T-helper 17 cell (primary cell): ENCODE measurements at places on chromosomes 4 and X. TPM values are rescaled to one million over a fixed set of nuclear protein-coding genes. Genes with fewer than 3 reads are reported as not detected.

DNA sequence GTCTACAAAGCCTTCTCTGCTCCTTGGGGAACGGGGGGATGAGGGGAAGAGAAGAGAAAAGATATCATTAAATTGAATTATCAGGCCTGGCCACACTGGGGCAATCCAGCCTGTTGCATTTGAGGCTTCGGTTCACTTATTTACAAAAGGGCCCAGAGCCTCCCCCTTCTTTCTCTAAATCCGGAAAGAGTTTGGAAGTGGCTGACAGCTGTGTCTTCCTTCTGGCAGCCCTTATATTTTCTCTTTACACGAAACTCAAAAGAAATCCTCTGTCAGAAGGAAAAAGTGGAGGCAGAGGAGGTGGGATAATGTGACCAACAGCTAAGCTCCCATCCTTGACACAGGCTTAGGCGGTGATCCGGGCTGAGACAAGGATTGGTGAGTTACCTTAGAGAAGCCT lies 158.3 kb upstream of the TAPT1 start:
- no peak for DNase-seq

DNA sequence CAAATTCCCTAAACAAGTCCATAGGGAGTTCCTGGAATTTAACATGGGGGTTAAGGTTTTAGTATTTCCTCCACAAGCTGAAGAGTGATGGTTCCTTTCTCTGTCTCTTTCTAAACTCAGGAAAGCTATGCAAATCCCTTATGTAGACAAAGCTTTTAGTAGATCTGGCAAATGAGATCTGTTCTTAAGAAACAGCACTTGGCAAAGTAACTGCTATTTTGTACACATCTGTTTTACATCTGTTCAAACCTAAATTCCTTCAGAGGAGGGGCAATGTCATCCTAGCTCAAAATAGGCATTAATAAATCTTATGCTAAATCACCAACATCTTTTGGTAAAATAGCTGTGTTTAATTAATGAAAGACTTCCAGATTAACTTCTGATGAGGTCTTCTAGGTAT lies 137.8 kb upstream of the TBC1D9 start:
- DNase-seq, result no peak

SCOC gene
- total RNA-seq, result 9.7 TPM

GRCh38 chr4:87734084-87734483 lies 65.3 kb upstream of the IBSP start:
- DNase-seq, result no peak

GRCh38 chr4:4502694-4503311 lies 39.0 kb downstream of the STX18 start:
- DNase-seq, result no peak

GRCh38 chr4:145720656-145721055 lies 40.7 kb downstream of the C4orf51 start:
- DNase-seq, result no peak

DNA sequence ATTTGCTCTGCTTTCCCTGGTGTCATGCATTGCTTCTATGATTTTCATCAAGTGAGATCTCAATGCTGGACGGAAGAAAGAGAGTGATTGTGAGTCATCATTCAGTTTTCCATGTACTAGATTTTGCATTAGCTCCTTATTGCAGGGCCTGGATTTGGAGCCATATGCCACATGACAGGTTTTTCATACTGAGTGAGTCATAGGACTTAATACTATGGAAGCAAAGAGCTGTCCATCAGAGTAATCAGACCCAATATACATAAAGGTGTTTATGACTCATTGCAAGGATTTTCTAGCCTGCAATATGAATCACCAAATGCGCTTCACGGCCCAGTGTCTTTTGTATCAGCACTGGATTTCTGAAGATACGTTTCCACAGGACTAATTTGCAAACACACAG lies 11.2 kb upstream of the TFDP3 start:
- DNase-seq, result no peak

GRCh38 chr4:7418131-7418943 lies 16.4 kb downstream of the PSAPL1 start:
- no peak for DNase-seq

GRCh38 chr4:45063696-45064095 lies 337.3 kb upstream of the GNPDA2 start:
- no peak for DNase-seq

MED28 gene
- total RNA-seq, result 55.5 TPM

DNA sequence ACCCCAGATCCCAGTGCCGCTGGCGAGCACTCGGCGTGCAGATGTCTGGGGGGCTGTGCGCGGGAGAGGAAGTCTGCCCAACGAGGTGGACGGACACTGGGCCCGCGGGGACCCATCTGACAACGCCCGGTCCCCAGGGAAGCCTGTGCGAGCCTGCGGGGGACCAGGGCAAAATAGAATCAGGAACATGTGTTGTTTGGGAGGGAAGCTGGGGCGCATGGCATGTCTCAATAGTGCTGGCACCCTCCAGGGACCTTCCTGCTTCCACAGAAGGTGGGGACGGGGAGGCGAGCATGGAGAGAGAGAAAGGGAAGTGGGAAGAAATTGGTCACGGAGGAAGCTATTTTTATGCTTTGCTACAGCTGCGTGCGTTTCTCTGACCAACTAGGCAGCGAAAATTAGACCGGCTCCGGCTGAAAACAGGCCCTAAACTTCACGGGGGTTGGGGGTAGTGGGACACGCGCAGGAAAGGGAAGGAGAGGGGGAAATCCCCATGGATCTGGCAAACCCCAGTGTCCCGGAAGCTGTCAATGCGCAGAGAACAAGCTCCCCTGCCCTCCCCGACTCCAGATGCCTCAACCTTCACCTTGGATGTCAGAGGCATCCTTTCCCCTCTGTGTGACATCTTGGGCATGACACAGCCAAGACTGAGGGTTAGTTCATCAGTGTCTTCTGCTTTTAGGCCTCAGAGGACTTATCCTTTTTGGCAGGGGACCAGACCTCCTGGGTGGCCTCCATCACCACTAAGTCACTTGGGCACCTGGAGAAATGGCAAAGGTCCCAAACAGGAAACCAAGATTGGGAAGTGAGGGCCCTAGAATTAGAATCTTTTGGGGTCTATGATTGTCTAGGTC lies 169.8 kb upstream of the BCOR start:
- no peak for DNase-seq

PAGE1 gene
- not detected for total RNA-seq

DNA sequence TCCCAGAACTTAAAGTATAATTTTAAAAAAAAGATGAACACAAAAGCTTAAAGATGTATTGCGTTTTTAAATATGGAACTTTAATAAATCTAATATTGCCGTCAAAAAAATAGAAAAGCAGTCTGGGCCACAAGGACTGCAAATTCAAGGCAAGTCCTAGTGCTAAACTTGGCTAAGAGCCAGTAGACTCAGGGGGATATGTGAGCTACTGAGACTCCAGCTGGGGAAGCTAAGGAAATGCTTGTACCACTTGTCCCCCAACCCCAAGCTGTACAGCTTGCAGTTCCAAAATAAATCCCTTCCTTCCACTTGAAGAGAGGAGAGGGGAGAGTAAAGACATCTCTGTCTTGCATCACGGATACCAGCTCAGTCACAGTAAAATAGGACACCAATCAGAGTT lies 290.8 kb upstream of the FGF13 start:
- DNase-seq, result no peak

GRCh38 chrX:152170621-152171020 lies 32.2 kb upstream of the MAGEA10 start:
- no peak for DNase-seq

GRCh38 chr4:53647547-53647946 lies 56.3 kb upstream of the LNX1 start:
- no peak for DNase-seq

OPRPN gene
- total RNA-seq, result not detected

DNA sequence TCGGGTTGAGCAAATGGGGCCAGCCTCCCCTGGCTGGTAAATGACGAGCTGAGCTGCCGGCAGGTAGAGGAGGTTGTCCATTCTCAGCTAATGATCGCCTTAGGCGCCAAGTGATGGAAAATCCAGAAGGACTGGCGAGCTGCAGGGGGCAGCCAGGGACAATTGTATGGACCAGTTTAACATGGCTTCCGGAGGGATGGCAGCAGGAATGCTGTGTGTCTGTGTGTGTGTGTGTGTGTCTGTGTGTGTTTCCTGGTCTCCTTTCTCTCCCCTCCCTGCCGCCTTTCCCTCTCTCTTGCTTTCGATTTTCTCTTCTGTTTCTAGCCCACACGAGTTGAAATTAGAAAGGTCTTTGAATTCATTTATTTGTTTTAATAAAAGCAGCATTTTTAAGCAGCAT lies 45.2 kb upstream of the BCOR start:
- no peak for DNase-seq

CXCL5 gene
- 18.5 TPM for total RNA-seq

DNA sequence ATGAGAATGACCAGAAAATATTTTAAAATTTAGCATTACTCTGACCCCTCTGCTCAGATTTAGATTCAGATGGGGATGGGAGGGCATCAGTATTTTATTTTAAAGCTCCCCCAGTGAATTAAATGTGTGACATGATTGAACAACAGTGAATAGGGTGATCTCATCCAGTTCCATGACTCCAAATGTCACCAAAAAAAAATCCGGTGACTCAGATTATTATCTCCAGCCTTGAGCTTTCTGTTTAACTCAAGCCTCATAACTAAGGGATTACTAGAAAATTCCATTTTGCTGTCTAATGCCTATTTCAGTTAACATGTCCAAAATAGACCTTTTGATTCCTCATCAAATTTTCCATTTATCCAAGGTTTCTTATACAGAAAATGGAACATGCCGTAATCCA lies 121.8 kb upstream of the TMEM47 start:
- no peak for DNase-seq

GRCh38 chr4:23413631-23414030 lies 476.2 kb downstream of the PPARGC1A start:
- DNase-seq, result no peak

- DNase-seq, result no peak
Measured at GRCh38 chr4:153207567-153207966, 3.3 kb downstream of the TRIM2 start.

DNA sequence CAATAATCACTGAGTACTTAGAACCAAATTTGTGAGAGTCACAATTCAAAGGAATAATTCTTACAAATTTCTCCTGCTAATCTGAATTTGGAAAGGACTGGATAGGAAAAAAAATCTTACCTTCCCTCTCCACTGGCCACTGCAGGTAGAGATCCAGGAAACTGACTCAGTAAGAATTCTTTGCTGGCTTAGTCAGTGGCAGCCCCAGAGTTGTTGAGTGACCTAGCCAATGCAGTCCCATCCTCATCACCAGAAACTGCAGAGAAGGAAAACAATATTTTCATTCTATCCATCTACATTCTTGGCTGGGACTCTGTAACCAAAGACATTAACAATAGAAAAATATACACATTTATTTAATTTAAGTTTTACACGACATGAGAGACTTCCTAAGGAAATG lies 572.0 kb downstream of the ADGRL3 start:
- no peak for DNase-seq

GRCh38 chr4:188299161-188299560 lies 159.9 kb downstream of the TRIML1 start:
- DNase-seq, result no peak

- no peak for DNase-seq
Measured at GRCh38 chr4:42638993-42639392, 17.9 kb downstream of the ATP8A1 start.

- DNase-seq, result no peak
Measured at GRCh38 chr4:102826105-102826889, 1.1 kb downstream of the UBE2D3 start.

TMEM271 gene
- total RNA-seq, result not detected

DNA sequence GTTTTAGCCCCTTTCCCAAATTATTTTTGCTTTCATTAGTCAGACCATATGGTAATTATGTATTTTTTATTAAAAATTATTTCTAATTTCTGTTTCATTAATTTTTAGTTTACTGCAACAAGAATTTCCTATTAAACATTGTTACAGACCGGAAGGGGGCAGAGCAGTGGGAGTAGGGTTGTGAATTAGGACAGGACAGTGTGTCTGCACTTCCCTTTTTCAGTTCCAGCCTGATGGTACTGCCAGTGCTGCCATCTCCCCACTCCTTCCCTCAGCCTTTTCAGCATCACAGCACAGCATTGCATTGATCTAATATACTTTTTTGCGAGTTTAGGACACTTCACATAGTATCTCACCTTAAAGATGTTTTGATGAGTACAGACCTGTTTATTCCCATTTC lies 76.5 kb downstream of the STIM2 start:
- no peak for DNase-seq

GRCh38 chr4:53476232-53477037 lies 99.0 kb downstream of the FIP1L1 start:
- no peak for DNase-seq

DNA sequence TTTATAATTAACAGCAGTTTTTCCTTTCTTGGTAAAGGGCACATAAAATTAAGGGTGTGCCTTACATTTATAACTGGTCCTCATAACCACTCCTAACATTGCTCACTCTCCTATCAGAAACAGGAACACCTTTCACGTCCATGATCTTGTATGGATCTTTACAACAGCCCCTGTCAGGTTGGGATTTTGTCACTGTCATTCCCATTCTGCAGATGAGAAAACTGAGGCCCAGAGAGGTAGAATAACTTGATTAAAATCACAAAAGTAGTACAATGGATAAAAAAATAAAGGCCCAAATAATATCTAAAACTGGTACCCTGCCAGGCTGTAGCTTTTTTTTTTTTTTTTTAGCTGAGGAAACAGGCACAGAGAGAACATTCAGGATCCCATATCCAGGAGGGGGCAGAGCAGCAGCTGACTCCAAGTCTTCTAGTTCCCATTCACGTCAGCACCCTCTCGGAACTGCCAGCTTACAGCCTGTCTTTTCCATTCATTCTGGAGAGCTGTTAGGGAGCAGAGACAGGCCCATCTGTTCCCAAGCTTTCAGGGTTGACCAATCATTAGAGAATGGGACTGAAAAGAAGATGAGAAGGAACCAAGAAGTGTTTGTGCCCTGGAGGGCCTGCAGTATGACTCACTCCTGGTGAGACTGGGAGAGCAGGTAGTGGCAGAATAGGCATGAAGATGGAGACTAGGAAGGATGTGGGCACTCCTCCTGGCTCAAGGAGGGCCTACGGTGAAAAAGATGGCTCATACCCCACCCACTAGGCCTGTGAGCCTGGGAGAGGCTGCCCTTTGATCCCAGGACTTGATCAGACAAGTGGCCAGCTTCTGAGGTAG lies 7.3 kb downstream of the SUV39H1 start:
- DNase-seq, result no peak

TMEM47 gene
- total RNA-seq, result not detected

PGRMC2 gene
- 32.4 TPM for total RNA-seq

DNA sequence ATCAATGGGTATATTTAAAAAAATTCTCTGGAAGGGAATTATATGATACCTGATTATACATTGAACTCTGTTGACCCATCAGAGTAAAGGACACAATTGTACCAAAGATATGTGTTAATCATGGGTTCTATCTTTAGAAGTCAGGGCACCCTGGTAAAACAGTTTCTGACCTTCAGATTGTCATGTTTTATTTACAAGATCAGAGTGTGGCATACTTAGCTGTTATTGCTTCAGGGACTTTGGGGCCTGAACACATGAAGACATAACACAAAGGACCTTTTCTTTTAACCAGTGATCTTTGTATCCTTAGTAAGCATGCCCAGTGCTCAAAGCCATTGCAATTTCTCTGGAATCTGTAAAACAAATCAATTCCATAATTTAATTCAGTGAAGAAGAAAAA lies 204.8 kb upstream of the RPS6KA3 start:
- no peak for DNase-seq
